Natural killer cell treated with Interleukin-12 subunit alpha and Interleukin-12 subunit beta and Interleukin-15 and Interleukin-18, amount 100 ng/mL, for 72 hours (primary cell): ENCODE measurements at places on chromosomes 7 and 10. TPM values are rescaled to one million over a fixed set of nuclear protein-coding genes. Genes with fewer than 3 reads are reported as not detected.

The CREM gene
- total RNA-seq = 119 TPM

The ARHGEF35 gene
- 1.2 TPM for total RNA-seq

The ZNF365 gene
- total RNA-seq = 1.5 TPM

- no peaks in the 10 kb centered on the region for H3K36me3 ChIP-seq
- H3K4me3 ChIP-seq = no peak overlapping the region
- DNase-seq = no peak
- H3K27me3 ChIP-seq = no peaks in the 10 kb centered on the region
These were observed 201.7 kb upstream of the PRSS58 start for GRCh38 chr7:142459551-142459963.
